ENCODE measurements at places on chromosomes 3 and 15. TPM values are rescaled to one million over a fixed set of nuclear protein-coding genes. Genes with fewer than 3 reads are reported as not detected.

PLD1 gene
- 87.6 TPM for polyA plus RNA-seq

EXD1 gene
- polyA plus RNA-seq, result 0.01 TPM

SV2B gene
- polyA plus RNA-seq, result 2.4 TPM

- H3K4me1 ChIP-seq, result no peaks in the 10 kb centered on the region
- no peak for DNase-seq
Observed at GRCh38 chr15:94547711-94548110, 316.4 kb downstream of the MCTP2 start.

- peaks cover 14% of the 10 kb centered on the region for H3K27me3 ChIP-seq
- H3K4me1 ChIP-seq, result peaks cover 15% of the 10 kb centered on the region
- no peak overlapping the region for H3K4me3 ChIP-seq
- no peak for DNase-seq
- H3K36me3 ChIP-seq, result no peaks in the 10 kb centered on the region
- peak overlapping the region; percentile 87 for H3K27ac ChIP-seq
Observed at GRCh38 chr3:45794177-45794560, 2.2 kb downstream of the SLC6A20 start.

DNA sequence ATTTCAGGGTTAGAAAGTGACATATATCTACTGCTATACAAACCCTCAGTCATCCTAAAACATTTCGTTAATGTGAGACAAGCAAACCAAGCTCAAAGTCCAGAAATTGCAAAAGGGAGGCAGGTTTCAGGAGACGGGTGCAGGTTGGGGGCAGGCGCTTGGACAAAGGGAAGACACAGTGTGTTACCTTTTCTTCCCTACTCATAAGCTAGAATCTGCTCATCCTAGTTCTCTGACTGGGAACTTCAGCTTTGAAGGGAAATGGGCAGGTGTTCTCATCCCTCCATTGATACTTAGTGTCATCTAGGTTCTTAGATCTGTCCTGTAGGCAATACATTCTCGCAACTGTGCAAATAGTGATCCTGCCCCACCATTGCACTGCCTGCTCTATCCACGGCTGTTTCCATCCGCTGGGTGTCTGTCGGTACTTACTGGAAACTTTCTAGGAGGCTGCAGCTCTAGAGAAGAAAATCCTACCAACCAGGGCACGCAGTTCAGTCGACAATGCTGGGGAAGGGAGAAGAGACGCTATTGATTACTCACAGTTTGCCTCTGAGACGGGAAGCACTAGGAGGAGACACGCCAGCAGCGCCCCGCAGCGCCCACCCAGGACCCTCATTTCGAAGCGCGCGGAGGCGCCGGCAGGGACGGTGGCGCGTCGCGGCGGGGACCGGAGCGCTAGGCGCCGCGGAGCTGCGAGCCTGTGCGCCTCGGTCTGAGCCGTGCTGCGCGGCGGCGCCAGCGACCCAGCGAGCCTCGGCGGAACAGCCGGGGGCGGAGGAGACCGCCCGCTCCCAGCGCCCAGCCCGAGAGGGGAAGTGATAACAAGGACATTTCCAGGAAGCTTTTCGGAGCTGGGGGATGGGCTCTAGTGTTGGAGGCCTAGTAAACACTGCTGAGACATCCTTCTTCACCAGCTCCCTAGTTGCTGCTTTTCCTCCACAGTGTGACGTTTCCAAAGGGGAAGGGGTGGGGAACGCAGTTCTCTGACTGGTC, at the start of gene PROS1:
TSS of gene PROS1 (minus strand) at position 766 of the 996 bp plus-strand sequence. CDS start at position 619, 147 bp downstream.
- no peaks in the 10 kb centered on the region for H3K4me1 ChIP-seq
- peak within 1 kb of the TSS; percentile 65 for H3K4me3 ChIP-seq
- no peaks in the 10 kb centered on the region for H3K27me3 ChIP-seq
- peak; percentile 84 for DNase-seq

DNA sequence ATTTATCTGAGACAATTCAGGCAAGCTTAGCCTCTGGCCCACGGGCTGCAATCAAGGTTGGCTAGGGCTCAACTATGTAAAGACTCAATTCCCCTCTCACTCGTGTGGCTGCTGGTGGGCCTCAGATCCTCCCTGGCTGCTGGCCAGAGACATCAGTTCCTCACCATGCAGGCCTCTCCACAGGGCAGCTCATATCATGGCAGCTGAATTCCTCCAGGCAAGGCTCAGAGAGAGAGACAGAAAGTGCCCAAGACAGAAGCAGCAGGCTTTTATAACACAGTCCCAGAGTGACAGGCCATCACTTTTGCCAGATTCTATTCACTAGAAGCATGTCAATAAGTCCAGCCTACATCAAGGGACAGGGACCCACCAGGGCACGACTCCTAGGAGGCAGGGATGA, 63.2 kb downstream of the XXYLT1 start:
- no peak overlapping the region for H3K27ac ChIP-seq
- peaks cover 14% of the 10 kb centered on the region for H3K4me1 ChIP-seq
- no peak for DNase-seq
- H3K36me3 ChIP-seq, result no peaks in the 10 kb centered on the region
- no peaks in the 10 kb centered on the region for H3K27me3 ChIP-seq
- no peak overlapping the region for H3K4me3 ChIP-seq

GRCh38 chr15:38576261-38576660, 11.6 kb upstream of the RASGRP1 start:
- H3K4me1 ChIP-seq, result no peaks in the 10 kb centered on the region
- H3K4me3 ChIP-seq, result no peak overlapping the region
- DNase-seq, result no peak
- no peak overlapping the region for H3K27ac ChIP-seq
- no peaks in the 10 kb centered on the region for H3K36me3 ChIP-seq

DNA sequence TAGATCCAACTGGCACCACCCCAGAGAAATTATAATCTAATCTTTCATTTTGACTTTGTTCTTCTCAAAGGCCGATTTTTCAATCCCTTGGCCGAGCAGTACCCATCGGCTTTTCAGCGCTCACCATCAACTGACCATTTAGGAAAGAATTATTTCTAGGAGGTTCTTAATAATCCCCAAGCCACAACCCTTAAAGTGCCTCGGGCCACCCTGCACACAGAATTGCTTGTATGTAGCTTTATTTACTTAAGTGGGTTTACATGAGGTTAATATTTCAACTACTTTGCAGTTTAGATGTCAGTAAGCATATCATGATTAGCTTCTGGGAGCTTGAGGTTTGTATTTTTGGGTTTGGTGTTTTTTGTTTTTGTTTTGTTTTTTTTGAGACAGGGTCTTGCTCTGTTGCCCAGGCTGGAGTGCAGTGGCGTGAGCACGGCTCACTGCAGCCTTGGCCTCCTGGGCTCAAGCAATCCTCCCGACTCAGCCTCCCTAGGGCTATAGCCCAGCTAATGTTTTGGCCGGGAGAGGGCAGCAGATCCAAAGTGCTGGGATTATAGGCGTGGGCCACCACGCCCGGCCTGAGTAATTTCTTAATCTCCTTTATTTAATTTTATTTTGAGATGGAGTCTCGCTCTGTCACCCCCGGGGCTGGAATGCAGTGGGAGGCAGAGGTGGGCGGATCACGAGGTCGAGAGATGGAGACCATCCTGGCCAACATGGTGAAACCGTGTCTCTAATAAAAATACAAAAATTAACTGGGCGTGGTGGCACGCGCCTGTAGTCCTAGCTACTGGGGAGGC, 801 bp upstream of the CDAN1 start:
- H3K4me3 ChIP-seq, result peak overlapping the region; percentile 66
- H3K4me1 ChIP-seq, result peaks cover 6% of the 10 kb centered on the region
- H3K36me3 ChIP-seq, result peaks cover 28% of the 10 kb centered on the region

DNA sequence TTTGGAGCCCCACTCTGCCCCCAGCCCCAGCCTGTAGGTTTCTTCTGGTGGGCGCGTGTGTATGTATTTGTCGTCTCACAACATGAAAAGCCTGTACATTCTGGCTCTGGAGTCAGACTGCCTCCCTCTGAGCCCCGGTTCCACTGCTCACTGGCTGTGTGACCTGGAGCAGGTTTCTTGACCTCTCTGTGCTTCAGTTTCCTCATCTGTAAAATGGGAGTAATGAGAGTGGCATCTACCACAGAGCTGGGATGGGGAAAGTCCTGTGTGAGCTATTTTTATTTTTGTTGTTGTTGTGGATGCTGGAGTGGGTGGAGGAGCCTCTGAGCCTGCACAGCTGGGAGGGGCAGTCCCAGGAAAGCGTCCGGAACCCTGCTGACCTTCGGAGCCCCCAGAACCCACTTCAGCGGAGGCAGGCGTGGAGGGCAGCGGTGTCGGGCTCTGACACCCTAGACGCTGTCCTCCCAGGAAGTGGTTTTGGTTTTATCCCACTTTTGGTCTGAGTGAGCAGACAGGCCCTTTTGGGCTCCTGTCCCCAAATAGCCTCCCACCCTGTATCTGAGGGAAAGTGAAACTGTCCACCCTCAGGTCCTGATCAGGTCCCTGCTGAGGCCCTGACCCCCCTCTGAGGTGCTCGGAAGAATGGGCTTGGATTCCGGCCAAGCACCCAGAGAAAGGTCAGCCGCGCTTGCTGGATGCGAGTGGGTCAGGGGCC, 103.5 kb downstream of the CHSY1 start:
- H3K36me3 ChIP-seq, result no peaks in the 10 kb centered on the region
- H3K27me3 ChIP-seq, result no peaks in the 10 kb centered on the region
- H3K4me1 ChIP-seq, result no peaks in the 10 kb centered on the region

- DNase-seq, result peak; percentile 76
- no peaks in the 10 kb centered on the region for H3K27me3 ChIP-seq
- H3K4me3 ChIP-seq, result no peak overlapping the region
- H3K36me3 ChIP-seq, result no peaks in the 10 kb centered on the region
Observed at GRCh38 chr3:159978353-159978752, 10.3 kb upstream of the IL12A start.

GRCh38 chr3:186772281-186772694, 11.1 kb upstream of the EIF4A2 start:
- no peaks in the 10 kb centered on the region for H3K27me3 ChIP-seq
- no peak overlapping the region for H3K27ac ChIP-seq
- DNase-seq, result no peak

DNA sequence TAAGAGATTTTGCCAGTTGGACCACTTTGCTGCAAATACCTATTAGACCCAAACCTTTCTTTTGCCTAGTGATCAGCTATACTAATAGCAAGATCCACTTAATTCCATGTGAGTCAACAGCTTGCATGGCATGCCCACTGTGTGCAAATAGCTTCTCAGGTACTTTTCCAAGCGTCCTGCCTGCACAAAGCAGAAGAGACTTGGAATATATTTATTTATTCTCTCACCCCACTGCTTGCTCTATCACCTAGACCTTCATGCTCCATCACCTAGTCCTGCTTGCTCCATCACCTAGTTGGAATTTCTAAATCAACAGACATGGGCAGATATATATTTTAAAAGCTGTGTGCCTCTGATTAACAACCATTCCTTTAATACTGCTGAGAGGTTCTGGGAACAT, 47.6 kb downstream of the MBNL1 start:
- no peaks in the 10 kb centered on the region for H3K4me1 ChIP-seq
- H3K27ac ChIP-seq, result no peak overlapping the region
- no peak overlapping the region for H3K4me3 ChIP-seq
- H3K36me3 ChIP-seq, result no peaks in the 10 kb centered on the region
- no peaks in the 10 kb centered on the region for H3K27me3 ChIP-seq
- DNase-seq, result no peak

DNA sequence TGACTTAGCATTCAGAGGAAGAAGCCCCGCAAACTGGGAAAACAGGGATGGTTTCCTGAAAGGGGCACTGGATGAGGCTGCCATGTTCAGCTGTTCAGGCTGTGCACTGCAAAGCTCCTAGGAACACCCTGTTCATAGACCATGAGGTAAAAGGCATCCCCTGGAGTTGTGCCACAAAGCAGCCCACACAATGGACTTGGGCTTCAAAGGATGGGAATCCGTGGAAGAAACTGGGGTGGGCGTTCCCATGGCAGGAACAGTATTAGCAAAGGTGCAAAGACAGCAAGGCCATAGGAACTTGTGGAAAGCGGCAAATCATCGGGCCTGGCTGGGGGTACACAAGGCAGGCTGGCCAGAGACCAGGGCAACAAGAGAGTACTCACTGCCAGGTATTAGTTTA, 8.9 kb downstream of the OXTR start:
- H3K4me3 ChIP-seq, result no peak overlapping the region
- no peaks in the 10 kb centered on the region for H3K27me3 ChIP-seq
- H3K4me1 ChIP-seq, result no peaks in the 10 kb centered on the region
- no peak overlapping the region for H3K27ac ChIP-seq
- no peak for DNase-seq
- no peaks in the 10 kb centered on the region for H3K36me3 ChIP-seq

- no peaks in the 10 kb centered on the region for H3K27me3 ChIP-seq
- no peak overlapping the region for H3K27ac ChIP-seq
- no peaks in the 10 kb centered on the region for H3K4me1 ChIP-seq
Observed at GRCh38 chr3:78338405-78338804, 1298.5 kb downstream of the ROBO2 start.

DNA sequence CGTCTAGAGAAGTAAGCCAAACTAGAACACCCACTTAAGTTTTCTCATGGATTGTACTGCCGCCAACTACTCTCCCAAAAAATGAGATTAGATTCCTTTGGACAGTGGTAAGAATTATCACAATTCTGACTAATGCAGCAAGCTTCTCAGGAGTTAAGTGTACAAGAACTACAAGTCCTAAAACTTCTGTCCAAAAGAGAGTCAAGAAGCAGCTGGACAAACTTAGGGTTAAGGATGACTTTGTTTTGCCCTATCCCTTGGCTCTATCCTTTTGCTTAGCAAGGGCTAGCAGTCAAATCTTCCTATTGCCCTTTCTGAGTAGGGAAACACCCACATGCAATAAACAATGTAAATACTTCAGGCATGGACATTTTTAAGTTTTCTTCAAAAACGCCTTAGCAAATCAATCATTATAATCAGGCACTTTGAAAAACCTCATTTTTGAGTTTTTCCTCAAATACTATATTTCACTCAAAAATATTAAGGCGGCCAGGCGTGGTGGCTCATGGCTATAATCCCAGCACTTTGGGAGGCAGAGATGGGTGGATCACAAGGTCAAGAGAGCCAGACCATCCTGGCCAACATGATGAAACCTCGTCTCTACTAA, 19.5 kb downstream of the RAF1 start:
- no peak overlapping the region for H3K27ac ChIP-seq
- no peak for DNase-seq
- H3K4me3 ChIP-seq, result no peak overlapping the region

GRCh38 chr15:94383041-94383440, 151.7 kb downstream of the MCTP2 start:
- no peaks in the 10 kb centered on the region for H3K4me1 ChIP-seq
- H3K27me3 ChIP-seq, result no peaks in the 10 kb centered on the region
- H3K4me3 ChIP-seq, result no peak overlapping the region
- peaks cover 5% of the 10 kb centered on the region for H3K36me3 ChIP-seq
- DNase-seq, result no peak

- peaks cover 5% of the 10 kb centered on the region for H3K4me1 ChIP-seq
- H3K27me3 ChIP-seq, result no peaks in the 10 kb centered on the region
- DNase-seq, result no peak
- H3K4me3 ChIP-seq, result no peak overlapping the region
Observed at GRCh38 chr3:171371354-171371753, 88.9 kb downstream of the TNIK start.

- no peaks in the 10 kb centered on the region for H3K36me3 ChIP-seq
- H3K4me3 ChIP-seq, result no peak overlapping the region
- DNase-seq, result no peak
- no peaks in the 10 kb centered on the region for H3K27me3 ChIP-seq
- no peak overlapping the region for H3K27ac ChIP-seq
- H3K4me1 ChIP-seq, result no peaks in the 10 kb centered on the region
Observed at GRCh38 chr15:58947179-58947578, 13.7 kb upstream of the SLTM start.

- H3K27ac ChIP-seq, result no peak overlapping the region
- H3K4me1 ChIP-seq, result no peaks in the 10 kb centered on the region
- no peak overlapping the region for H3K4me3 ChIP-seq
- no peaks in the 10 kb centered on the region for H3K36me3 ChIP-seq
Observed at GRCh38 chr3:111319598-111319997, 222.4 kb upstream of the CD96 start.

GRCh38 chr3:183309276-183309675, 56.2 kb downstream of the B3GNT5 start:
- no peaks in the 10 kb centered on the region for H3K27me3 ChIP-seq
- peak overlapping the region; percentile 95 for H3K27ac ChIP-seq
- H3K4me3 ChIP-seq, result no peak overlapping the region
- H3K36me3 ChIP-seq, result no peaks in the 10 kb centered on the region
- peak; percentile 80 for DNase-seq
- peaks cover 37% of the 10 kb centered on the region for H3K4me1 ChIP-seq

Data from large intestine (tissue), 12 donors.